Hematopoietic multipotent progenitor cell treated with erythropoietin and hydrocortisone succinate and interleukin-3 and kit ligand, for 17 days (in vitro differentiated cells): ENCODE measurements at places on chromosomes 4 and X.

DNA sequence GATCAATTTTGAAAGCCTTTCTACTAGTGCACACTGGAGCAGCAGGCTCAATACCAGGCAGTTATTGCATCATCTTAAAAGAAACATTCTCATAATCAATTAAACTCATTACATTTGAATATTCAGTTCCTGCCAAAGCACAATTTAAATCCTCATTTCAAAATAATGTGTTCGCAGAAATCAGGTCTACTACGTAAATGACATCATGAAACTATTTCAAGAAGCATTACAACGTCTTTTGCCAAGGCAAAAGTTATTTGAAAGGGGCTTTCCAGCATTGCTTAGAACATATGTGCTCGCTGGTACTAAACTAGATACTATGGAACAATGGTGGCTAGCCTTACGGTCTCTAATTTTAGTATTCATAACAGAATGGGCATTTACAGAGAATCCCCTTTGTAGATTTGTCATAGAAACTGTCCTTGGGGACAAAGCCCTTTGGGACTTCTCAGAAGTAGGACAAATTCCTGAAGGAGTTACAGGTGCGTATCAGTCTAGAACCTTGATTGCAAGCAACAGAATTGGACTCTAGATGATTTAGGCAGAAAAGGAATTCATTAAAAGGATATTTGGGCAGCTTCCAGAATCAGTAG is 27.6 kb upstream of the HUWE1 start:
- DNase-seq: no peak

DNA sequence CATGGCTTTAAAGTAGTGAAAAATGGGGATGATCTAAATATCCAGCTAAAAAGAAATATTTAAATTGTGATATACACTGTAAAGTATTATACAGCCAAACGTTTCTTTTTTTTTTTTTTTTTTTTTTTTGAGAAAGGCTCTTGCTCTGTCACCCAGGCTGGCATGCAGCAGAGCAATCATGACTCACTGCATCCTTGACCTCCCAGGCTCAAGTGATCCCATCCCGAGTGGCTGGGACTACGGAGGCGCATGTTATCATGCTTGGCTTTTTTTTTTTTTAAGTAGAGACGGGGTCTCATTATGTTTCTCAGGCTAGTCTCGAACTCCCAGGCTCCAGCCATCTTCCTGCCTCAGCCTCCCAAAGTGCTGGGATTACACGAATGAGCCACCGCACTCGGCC is 17.1 kb downstream of the SMIM14 start:
- no peak for DNase-seq

GRCh38 chr4:74946196-74946595 is 13.3 kb downstream of the PARM1 start:
- no peak for DNase-seq

GRCh38 chr4:177546745-177547144 is 104.5 kb upstream of the AGA start:
- no peak for DNase-seq

DNA sequence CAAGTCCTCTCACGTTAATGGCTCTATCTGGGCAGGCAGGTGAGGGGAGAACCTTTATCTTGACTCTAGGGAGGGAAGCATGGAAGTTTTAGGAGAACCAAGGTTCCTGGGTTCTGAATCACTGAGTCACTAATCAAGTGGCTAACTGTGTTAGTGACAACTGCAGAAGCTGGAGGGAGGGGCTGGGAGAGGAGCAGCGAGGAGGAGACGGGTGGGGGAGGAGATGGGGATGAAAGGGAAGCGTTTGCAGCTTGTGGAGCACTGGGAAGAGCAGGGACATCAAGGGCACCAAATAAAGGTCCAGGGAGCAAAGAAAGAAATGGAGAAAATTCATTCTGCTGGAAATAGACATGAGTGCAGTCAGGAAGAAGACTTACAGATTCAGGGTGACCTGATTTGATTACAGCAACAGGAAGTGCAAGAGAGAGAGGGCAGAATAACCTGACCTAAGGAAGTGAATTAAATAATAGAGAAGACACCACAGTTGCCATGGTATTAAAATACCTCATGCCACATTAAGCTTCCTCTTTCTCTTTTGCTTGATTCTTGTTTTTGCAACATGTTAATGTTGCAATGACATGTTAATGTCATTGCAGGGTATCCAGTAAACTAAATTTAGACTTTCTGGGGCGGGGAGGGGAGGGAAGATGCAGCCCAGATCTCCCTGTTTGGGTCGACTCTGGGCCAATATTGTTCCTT is 4.5 kb upstream of the SETD7 start:
- DNase-seq: no peak

GRCh38 chr4:79471309-79471708 is 63.3 kb upstream of the GK2 start:
- no peak for DNase-seq

DNA sequence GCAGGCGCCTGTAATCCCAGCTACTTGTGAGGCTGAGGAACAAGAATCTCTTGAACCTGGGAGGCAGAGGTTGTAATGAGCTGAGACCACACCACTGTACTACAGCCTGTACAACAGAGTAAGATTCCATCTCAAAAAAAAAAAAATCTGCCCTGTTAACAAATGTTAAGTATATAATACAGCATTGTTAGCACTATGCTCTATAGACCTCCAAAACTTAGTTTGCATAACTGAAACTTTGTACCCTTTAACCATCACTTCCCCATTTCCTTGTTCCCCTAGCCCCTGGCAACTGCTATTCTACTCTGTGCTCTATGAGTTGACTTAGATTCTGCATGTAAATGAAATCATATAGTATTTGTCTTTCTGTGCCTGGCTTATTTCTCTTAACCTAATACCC is 76.7 kb downstream of the TAB3 start:
- DNase-seq: no peak

DNA sequence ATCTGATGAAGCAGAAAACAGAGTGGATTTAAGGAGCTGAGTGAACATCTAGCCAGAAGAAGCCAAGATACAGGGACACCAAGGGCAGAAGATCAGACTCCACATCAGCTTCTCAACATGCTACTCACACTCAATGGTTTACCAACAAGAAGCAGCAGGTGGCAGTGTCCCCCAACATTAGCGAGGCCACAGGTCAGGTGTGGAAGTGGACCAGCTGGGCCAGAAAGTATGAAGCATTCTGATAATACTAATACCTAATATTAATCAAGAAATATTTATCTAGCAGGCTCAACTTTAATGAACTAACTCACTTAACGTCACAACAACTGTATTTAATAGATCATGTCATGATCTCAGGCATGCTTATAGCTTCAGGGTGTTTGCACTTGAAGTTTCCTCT is 73.4 kb upstream of the TTC29 start:
- peak; percentile 12 for DNase-seq

- DNase-seq: no peak
Observed at GRCh38 chr4:75513526-75514130, 575 bp downstream of the RCHY1 start.

DNA sequence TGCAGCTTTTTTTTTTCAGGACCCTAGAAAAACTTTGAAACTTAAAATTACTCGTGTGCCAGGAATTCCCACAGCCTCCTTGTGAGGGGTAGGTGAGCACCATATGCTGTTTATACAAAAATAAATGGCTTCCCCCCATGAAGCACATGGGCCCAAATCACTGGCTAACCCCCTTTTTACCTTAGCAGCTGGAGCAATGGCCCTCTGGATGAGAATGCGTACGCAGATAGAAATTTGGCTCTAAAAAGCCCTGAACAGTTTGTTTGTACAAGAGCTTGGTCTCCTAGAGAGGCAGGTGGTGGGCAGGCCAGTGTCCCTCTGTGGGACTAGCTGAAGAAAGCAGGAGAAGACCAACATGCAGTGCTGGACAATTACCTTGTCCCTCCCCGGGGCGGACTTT is 76.5 kb downstream of the SLC9A6 start:
- DNase-seq: no peak

- DNase-seq: no peak
Observed at GRCh38 chr4:126633306-126633705, 999.5 kb upstream of the INTU start.

GRCh38 chr4:154495867-154496266 is 4.3 kb upstream of the DCHS2 start:
- no peak for DNase-seq

DNA sequence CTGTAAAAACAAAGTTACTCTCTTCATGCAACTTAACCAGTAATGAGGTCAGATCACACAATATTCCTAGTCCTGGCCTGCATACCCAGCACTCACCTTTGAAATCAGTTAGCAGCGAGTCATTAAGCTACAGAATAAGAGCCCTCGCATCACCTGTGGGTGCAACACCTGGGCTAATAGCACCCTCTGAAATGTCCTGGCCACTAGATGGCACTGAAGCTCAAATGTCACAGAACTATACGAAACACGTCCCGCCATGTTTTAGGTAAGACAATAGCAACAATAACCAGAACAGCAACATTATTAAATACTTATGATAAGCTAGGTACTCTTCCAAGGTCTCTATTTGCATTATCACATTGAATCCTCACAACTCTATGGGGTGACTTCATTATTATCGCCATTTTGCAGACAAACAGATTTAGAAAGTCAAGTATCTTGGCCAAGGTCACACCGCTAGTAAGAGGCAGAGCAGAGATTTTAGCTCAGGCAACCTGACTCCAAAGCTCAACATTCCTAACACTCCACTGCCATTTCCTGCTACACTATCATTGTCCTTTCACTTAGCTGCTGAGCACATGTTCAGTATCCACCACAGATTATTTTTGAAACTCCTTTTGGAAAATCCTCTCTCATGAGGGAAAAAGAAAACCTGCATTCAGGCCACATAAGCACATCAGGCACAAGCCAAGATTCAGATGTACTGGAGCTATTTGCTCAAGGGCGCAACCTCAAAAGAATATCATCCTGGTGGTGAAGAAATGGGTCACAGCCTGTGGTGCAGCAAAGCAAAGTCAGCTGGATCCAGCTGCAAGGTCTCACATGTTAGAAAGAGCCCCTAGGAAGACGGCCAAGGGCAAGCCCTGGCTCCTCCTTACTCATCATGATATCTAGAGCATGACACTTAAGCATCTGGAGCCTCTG is 59.5 kb upstream of the KDR start:
- DNase-seq: no peak

GRCh38 chrX:49862093-49862492 is 17.2 kb upstream of the USP27X start:
- no peak for DNase-seq

- DNase-seq: no peak
Observed at GRCh38 chr4:170716868-170717267, 627.1 kb upstream of the AADAT start.

GRCh38 chrX:71637253-71637618 is 18.9 kb upstream of the CXCR3 start:
- DNase-seq: no peak

GRCh38 chrX:100915562-100915961 is 13.2 kb downstream of the XKRX start:
- DNase-seq: no peak

DNA sequence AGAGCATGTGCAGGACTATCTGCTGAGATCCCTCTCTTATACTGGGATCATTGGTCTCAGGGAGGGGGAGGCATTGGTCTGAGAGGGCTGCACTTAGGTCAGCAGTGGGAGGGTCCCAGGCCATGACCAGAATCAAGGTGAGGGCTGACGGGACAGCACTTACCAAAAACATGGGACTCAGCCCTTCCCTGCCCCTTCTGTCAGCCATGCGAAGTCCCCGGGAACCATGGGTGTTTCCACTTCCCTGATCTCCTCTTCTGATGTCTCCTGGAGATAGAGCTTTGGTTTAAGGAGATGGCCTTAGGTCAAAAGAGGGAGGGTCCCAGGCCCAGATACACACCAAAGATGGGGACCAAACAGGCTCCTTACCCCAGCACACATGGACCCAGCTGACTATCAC is 12.9 kb upstream of the HSFX1 start:
- no peak for DNase-seq

GRCh38 chrX:28582511-28582910 is 4.7 kb upstream of the IL1RAPL1 start:
- DNase-seq: no peak

DNA sequence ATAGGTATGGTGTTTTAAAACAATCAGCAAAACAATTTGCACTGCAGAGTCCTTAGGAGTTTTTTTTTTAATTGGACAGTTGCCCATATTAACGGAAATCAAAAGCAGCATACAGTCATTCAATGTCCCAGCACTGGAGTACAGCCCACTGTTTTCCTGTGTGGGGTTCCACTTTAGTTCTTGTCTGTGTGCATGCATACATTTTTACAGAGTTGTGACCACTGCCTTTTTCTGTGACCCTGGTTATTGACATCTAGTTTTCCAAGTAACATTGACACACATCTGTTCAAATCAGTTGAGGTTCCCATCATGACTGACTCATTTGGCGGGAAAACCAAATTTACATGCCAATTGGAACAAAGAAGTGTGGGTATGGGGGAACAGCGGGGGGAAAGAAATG is 83.3 kb downstream of the HPRT1 start:
- DNase-seq: no peak

DNA sequence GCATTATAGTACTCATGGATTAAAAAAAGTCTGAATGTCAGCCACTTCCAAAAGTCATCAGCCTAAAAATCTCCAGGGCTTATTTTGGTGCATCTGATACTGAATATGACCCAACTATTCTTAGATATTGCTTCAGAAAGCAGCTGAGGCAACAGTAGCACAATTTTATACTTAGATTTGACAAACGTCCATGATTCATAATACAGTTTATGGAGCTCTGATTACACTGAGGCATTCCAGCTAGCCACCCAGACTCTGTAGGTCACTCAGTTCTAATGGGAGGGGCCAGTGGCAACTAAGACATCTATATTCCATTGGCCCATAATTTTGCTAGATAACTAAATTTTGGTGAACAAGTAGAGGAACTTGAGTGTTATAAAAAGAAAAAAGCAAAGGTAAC is 10.3 kb downstream of the SPATA4 start:
- DNase-seq: no peak

- DNase-seq: no peak
Observed at GRCh38 chr4:32840461-32841189, 2120.5 kb downstream of the PCDH7 start.

DNA sequence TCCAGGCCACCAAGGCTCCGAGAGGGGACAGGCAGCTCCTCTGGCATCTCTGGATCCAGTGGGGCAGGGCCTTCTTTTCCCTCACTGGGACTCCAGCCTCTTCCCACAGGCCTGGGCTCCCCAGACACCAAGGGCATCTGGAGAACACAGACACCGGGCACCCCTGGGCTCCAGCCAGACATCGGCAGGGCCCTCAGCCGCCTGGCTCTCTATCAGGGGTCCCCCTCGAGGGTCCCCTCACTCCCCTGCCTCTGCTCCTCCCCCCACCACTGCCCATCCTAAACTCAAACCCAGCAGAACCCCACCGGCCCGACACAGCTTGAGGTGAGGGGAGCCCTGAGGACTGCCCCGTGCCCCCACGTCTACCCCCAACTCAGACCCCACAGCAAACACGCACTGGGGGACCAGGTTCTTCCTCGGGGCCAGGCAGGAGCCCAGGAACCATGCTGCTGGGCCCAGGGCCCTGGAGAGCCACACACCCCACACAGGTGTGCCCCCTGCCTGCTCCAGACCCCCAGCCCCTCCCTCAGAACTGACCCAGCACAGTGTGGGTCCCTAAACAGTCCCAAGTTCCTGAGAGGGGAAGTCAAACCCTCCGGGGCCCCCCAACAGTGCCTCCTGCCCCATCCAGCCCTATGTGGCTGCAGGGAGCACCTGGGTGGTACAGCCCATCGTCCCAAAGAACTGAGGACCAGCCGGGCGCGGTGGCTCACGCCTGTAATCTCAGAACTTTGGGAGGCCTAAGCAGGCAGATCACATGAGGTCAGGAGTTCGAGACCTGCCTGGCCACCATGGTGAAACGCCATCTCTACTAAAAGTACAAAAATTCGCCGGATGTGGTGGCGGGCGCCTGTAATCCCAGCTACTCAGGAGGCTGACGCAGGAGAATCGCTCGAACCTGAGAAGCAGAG is 86.8 kb downstream of the FAM53A start:
- DNase-seq: no peak

- DNase-seq: no peak
Observed at GRCh38 chr4:153153339-153153871, 50.8 kb upstream of the TRIM2 start.

GRCh38 chr4:26288355-26288909 is 32.4 kb upstream of the RBPJ start:
- no peak for DNase-seq
